ENCODE measurements at places on chromosomes 7 and 10.

DNA sequence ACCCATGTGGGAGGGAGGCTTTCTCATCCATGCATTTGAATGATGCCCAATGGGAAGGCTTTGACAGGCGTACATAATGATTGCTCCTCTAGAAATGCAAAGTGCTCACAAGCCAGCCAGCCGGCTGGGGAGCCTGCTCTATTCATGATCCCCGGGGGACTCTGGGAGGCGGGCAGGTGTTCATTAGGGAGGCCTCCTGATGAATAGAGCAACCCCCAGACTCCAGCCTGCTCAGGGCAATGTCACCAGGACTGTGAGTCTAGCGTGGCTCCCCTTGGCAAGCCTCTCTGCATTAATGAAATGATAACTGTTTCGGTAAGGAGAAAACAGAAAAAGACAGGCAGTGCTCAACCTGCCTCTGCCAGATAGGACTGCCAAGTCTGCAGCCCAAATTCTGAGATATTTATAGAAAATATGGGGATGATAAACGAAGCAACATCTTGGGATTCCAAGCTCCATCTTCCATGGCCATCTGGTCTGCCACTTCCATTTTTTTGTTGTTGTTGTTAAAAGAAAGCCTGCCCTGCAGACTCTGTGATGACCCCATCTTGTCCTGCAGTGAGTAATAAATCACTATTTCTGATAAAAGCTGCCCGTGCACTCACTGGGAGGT lies 236.4 kb downstream of the PRPF18 start:
- no peak overlapping the region for H3K4me3 ChIP-seq
- no peak overlapping the region for H3K27ac ChIP-seq
- H3K27me3 ChIP-seq: no peaks in the 10 kb centered on the region

DNA sequence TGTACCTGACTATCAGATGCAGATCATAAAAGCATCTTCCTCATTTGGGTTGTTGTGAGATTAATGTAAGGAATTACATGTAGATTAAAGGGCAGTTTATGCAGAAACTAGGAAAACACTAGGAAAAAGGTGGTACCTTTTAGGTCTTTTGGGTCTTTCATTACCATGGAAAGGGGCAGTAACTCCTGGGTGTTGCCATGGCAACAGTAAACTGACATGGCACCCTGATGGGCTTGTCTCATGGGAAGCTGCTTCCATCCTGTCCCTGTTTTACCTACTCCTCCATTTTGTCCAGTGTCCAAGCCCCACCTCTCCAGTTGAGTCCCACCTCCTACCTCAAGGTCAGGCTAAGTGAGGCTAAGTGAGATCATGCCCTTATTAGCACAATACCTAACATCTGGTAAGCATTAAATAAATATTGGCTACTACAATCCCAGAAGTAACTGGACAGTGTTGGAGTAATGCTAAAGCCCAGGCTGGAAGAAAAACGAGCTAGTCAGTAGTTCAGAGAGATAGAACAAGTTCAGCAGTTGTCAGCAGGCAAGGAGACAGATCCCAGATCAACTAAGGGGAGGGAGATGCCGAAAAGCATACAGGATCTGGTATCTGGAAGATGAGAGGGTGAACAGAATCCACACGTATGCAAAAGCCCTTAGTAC lies 240.0 kb upstream of the AUTS2 start:
- H3K4me1 ChIP-seq: no peaks in the 10 kb centered on the region
- H3K27me3 ChIP-seq: no peaks in the 10 kb centered on the region
- H3K36me3 ChIP-seq: no peaks in the 10 kb centered on the region
- H3K27ac ChIP-seq: no peak overlapping the region
- no peak overlapping the region for H3K4me3 ChIP-seq

DNA sequence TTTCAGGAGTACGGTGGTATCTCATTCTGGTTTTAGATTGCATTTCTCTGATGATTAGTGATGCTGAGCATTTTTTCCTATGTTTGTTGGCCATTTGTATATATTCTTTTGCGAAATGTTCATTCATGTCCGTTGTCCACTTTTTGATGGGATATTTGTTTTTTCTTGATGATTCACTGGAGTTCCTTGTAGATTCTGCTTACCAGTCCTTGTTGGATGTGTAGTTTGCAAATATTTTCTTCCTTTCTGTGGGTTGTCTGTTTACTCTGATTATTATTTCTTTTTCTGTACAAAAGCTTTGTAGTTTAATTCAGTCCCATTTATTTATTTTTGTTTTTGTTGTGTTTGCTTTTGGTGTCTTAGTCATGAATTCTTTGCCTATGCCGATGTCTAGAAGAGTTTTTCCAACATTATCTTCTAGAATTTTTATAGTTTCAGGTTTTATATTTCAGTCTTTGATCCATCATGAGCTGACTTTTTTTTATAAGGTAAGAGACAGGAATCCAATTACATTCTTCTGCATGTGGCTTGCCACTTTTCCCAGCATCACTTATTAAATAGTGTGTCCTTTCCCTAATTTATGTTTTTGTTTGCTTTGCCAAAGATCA lies 320.5 kb downstream of the MAGI2 start:
- no peak overlapping the region for H3K27ac ChIP-seq
- no peaks in the 10 kb centered on the region for H3K4me1 ChIP-seq
- H3K36me3 ChIP-seq: no peaks in the 10 kb centered on the region
- DNase-seq: no peak

DNA sequence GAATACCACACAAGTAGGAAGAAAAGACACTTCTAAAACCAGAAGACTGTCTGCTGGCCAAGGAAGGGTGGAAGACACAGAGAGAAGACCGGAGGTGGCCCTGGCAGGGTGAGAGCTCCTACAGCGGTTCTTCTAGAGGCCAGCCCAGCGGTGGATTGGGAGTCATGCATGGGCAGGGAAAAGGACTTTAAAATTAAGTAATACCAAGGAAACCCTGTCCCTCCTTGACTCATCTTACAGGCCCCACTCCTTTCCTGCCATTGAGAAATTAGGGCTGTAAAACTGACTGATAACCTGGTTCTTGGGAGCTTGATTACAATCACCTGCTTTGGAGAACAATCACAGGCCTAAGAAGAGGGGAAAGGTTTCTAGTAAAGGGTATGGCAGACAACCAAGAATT lies 16.1 kb downstream of the CALML3 start:
- H3K4me3 ChIP-seq: no peak overlapping the region
- DNase-seq: no peak
- no peaks in the 10 kb centered on the region for H3K27me3 ChIP-seq
- peaks cover 5% of the 10 kb centered on the region for H3K4me1 ChIP-seq
- peaks cover 9% of the 10 kb centered on the region for H3K36me3 ChIP-seq
- H3K27ac ChIP-seq: no peak overlapping the region

DNA sequence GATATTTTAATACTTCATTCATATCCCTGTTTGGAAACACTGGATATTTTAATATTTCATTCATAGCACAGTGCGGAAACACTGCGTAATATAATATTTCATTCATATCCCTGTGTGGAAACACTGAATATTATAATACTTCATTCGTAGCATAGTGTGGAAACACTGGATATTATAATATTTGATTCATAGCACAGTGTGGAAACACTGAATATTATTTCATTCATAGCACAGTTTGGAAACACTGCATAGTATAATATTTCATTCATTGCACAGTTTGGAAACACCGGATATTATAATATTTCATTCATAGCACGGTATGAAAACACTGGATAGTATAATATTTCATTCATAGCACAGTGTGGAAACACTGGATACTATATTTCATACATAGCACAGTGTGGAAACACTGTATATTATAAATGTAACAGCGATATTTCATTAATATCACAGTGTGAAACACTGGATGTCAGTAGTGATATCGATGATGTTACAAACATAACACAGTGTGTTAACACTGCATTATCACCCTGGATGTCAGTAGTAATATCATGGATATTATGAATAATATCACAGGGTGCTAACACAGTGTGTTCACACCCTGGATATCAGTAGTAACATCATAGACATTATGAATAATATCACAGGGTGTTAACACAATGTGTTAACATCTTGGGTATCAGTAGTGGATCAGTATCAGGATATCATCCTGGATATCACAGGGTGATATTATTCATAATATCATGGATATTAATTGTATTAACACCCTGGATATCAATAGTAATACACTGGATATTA lies 2.9 kb upstream of the TMEM225B start:
- no peak for DNase-seq
- no peaks in the 10 kb centered on the region for H3K36me3 ChIP-seq
- no peak overlapping the region for H3K4me3 ChIP-seq
- no peaks in the 10 kb centered on the region for H3K27me3 ChIP-seq
- no peak overlapping the region for H3K27ac ChIP-seq
- H3K4me1 ChIP-seq: no peaks in the 10 kb centered on the region

Measured in activated T-cell treated with anti-CD3 and anti-CD28 coated beads, Interleukin-2, amount 50 U/mL, for 72 hours (primary cell).